ENCODE measurements at places on chromosomes 5 and 9.

DNA sequence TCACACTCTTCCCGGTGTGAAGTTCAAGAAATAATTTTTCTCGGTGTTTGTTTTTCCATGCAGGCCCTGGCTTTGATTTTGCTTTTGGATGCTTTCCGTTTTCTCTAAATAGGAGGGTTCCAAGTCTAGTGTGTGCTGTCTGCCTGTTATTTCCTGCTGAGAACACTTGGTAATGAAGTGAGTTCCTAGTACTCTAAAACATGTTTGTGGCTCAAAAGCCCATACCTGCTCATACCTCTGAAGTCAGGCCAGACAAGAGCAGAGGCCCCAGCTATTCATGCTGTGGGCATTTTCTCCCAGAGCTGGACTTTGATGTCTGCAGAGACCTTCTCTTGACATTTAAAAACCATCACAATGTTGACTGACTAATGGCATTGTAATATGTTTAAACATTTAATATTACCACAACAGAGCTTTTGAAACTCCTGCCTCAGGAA is 211.2 kb downstream of the GOLPH3 start:
- no peak for DNase-seq

DNA sequence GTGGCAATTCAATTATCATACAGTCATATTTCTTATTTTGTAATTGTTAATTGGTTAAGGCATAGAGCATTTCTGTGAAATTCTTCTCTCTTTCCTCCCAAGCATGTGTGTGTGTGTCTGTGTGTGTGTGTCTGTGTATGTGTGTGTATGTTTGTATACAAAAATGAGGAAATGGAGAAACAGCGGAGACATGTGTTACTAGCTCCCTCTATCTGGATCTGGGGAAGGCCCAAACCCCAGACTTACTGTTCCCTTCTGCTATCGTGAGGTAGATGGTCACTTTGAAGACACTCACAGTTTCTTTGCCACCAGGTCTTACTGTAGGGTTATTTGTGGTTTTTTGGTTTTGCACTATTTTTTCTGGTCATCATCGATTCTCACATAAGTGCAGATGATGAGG is 11.4 kb upstream of the C5orf63 start:
- DNase-seq, result no peak

DNA sequence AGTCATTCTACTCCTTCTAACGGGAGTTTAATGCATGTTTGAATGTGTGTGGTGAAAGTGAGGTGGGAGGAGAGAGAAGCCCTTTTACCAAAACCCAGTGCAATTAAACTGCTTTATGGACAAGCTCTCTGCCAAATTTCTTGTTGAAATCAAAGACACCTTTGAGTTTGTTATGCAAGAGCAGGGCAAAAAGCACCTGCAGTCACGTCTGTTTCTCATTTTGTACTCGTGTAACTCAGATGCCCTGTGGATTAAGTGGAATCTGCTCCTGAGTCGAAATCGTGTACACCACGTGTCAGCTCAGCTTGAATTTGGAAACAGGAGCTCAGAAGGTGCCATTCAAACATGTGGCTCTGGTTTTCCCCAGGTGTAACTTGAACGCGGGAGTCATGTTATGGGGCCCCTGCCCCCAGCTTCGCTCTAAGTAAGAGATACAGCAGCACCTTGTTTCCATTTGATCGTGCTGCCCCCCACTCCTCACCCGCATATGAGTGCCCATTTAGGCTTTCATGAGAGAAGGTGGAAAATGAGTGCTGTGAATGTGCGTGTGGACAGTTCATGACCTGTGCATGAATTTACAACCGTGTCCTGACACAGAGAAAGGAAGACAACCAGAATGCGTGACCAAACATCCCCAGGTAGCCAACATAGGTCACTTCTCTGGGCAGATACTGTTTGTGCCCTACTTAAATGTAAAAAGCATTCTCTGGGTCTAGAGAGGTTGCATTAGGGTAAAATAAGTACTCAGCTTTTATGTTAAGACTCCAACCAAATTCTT is 347.0 kb upstream of the SLC30A5 start:
- no peak for DNase-seq

DNA sequence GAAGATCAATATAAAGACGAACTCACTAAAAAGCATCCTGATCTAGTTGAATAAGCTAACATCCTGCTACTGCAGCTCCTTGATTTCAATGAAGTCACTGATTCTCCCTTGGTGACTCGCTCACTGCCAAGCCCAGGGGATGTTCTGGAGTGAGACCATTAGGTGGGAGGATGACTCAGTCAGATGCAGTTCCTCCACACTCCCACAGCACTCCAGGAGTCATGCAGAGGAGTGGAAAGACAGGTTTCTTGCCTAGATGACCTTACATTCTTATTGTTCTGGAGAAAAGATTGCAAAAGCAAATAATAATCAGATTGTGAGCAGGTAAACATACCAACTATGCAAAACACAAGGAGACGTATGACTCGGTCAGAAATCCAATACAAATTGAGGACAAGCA is 15.3 kb downstream of the GCNT4 start:
- DNase-seq, result peak; percentile 73

All from endodermal cell (in vitro differentiated cells).